Stimulated activated naive CD4-positive, alpha-beta T cell (primary cell): ENCODE measurements at places on chromosomes 2 and 18.

DNA sequence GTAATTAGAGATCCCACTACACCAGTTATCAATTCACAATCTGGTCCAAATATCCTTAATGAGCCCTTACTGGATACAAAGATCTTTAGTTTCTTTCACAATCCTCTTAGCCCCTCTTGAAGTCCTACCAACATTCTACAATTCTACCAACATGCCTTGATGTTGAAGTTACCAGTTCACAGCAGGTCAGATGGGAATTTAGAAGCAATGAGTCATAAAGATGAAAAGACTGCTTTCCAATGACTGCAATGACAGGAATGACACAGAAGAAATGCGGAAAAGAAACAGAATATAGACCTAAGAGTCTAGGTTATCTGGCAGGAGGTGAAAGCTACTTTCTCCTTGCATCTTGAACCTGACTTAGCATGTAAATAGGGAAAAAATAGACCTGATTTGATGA, 24.5 kb downstream of the RTTN start:
- no peak for DNase-seq

DNA sequence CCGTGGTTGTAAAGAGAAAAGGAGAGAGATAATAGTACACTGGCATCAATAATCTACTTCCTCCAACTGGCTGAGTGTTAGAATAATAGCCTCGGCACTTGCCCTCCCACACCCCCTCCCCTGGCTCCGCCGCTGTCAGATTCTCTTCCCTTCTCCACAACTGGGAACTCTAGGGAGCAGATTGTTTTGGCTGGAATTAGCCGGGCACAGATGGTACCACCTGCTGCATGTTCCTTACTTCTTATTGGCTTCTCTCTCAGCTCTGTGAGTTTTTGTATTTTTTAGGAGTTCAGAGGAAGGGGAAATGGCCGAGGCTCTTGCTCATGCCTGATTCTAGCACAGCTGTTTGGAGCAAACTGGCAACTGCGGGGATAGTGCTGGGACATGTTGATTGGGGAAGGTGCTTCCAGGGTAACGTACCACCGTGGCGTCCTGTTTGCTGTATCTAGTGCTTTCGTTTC, 140.0 kb downstream of the ZEB2 start:
- no peak for DNase-seq

DNA sequence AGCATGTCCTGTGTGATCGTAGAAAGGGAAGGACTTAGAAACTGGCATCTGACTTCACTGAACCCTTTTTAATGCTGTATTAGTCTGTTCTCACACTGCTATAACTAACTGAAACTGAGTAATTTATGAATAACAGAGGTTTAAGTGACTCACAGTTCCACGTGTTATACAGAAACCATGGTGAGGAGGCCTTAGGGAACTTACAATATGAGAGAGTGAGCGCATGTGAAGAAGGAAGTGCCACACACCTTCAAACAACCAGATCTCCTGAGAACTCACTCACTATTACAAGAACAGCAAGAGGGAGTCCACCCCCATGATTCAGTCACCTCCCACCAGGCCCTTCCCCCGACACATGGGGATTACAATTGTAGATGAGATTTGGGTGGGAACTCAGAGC, 811.3 kb downstream of the CPS1 start:
- no peak for DNase-seq

DNA sequence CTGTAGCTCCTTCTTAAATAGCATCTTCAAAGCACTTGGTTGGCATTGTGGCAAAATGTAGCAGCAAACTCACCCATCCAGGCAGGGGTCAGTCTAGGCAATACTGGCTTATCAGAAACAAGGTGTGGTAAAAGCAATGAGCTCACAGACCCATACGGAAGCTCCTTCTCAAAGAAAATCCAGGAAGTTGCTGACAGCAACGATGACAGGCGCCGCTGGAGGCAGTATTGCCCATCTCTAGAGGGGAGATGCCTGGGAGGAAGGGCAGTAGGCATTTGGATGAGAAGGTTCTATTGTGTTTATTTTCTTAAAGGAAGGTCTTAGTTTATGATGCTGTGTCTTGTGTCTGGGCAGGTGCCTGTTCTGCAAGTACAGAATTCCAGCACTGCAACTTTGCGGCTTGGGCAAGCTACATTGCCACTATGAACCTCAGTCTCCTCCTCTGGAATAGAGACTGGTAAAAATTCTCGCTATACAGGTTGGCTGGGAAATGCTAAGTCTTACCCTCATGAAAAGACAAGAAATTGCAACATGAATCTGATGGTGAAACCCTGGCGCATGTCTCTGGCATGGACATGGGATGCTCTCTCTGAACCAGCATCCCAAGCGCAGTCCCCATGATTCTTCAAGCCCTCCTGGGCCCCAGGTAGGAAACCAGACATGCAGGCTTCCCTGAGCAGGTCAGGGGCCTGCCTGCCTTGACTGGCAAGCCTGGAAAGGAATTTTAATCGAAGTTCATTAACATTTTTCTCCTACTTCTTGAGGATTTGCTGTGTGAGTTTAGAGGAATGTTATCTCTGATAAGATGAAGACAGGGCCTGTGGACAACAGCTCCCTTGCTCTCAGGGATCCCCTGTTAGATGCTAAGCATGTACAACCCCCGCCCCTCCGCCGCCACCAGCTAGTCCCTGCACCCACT, 156.0 kb downstream of the TFCP2L1 start:
- no peak for DNase-seq

GRCh38 chr18:79353267-79353666, 42.5 kb upstream of the NFATC1 start:
- DNase-seq = no peak

GRCh38 chr2:111169268-111169667, 48.6 kb downstream of the BCL2L11 start:
- no peak for DNase-seq

DNA sequence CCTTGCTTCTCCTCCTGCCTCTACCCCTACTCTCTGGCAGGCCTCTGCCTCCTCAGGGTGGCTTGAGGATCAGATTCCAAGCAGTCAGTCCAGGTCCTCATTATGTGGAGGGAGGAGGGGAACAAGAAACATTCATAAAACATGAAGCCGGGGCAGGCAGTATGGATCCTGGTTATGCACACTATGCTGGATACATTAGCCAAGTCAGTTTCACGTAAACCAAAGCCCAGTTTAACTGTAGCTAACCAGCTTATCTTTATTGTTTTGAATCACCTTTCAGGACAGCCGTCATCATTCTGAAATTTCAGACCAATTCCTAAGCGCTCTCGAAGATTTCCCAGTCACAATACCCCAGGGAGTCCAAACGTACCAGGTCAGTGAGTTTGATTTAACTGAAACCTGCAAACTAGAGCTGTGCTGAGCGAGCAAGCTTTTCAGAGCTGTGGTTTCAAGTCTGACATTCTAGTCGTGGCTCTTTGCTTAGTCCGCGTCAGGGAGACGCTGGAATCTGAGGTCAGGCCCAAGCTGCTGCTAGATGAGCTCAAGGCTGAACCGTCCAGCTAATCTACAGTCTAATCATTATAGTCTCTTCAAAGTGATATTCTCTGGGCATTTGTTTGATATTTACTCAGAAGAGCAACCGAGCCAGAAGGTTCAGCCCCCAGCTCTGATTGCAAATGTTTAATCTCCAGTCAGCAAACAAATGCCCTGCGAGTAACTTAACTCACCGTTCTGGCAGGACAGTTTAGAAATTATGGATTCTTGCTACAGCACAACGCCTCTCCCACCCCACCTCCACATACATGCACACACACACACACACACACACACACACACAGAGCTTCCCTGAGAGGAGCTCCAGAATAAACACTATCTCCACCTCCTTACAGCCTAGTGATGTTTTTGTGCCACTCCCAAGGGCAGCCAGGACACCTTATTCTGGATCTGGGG, 63.8 kb upstream of the BZW1 start:
- DNase-seq = no peak

- DNase-seq = no peak
Observed at GRCh38 chr2:925309-925708, 25.3 kb upstream of the SNTG2 start.

DNA sequence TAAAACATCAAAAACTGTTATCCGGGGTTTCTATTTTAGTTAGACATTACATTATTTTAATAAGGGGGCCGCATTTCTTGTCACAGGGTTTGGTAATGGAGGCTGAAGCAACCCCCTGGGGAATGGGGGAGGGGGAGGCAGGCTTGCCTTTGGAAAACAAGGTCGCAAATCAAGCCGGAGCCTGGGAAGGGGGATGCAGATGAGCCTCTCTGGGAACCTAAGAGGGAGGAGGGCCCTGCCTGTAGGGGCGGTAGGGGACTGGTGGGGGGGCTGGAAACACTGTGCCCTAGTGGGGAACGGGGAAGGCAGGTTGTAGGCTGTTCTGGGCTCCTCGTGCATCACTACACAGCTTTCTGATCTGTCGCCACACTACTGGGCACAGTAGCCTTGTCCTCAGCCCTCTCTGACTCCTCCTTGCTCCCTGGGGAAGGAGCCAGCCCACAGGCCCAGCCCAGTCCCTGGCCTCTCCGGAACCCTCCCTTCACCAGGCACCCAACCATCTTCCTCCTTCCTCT, 170.2 kb upstream of the SMAD2 start:
- no peak for DNase-seq

DNA sequence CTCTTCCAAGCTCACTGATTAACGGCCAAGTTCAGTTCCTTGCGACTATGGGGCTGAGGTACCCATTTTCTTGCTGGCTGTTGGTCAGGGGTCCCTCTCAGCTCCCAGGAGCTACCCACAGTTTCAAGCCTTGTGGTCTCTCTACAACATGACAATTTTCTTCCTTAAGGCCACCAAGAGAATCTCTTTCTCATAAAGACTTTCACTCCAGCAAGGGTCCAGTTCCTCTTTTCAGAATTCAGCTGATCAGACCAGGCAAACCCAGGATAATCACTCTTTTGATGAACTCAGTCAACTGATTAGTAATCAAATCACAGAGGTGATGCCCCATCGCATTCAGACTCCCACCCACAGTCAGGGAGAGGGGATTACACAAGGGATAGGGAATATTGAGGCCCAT, 129.7 kb downstream of the IRS1 start:
- DNase-seq = no peak

- DNase-seq = no peak
Observed at GRCh38 chr18:48551100-48551499, 12.3 kb downstream of the CTIF start.
